ENCODE measurements at places on chromosomes 7 and 10.
A peak's percentile ranks its signal among the peaks of the same experiment; 100 is the strongest.

- no peak for DNase-seq
These were observed 2.5 kb upstream of the LAMB4 start for GRCh38 chr7:108132551-108133265.

- DNase-seq: no peak
These were observed 171.8 kb upstream of the RHEB start for GRCh38 chr7:151691449-151691848.

DNA sequence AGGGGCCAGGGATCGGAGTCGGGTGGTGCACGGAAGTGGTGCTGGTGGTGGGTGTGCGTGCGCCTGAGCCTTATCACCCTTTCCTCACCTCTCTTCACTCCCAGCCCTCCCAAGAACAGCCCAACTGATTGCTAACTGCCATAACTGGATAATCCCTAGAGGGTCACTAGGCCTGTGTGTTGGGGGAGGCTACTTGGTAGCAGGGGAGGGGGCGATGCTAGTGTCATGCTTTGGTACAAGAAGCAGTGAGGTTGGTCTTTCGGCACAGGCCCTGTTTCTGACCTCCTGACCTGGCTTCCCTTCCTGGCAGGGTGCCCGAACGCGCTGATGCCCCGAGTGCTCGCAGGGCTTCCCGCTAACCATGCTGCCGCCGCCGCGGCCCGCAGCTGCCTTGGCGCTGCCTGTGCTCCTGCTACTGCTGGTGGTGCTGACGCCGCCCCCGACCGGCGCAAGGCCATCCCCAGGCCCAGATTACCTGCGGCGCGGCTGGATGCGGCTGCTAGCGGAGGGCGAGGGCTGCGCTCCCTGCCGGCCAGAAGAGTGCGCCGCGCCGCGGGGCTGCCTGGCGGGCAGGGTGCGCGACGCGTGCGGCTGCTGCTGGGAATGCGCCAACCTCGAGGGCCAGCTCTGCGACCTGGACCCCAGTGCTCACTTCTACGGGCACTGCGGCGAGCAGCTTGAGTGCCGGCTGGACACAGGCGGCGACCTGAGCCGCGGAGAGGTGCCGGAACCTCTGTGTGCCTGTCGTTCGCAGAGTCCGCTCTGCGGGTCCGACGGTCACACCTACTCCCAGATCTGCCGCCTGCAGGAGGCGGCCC, 652 bp downstream of the KAZALD1 start:
- DNase-seq: no peak

GRCh38 chr7:22256541-22257096, 100.3 kb downstream of the RAPGEF5 start:
- DNase-seq: no peak

DNA sequence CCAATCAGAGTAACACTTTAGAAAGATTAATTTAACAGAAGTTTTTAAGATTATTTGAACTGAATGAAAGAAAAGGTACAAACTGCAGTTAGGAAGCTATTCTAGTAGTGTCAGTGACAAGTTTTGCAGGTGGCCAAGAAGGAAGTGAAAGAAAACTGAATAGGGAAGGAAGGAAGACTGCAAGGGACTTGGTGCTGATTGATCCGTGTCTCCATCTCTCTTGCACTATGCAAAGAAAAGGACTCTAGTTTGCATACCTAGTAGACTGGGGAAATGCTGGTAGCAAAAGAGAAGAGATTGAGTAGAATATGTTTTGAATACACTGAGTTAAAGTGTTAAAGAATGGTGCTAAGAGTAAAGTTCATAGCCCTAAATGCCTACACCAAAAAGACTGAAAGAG, 33.0 kb downstream of the OR6V1 start:
- DNase-seq: no peak

DNA sequence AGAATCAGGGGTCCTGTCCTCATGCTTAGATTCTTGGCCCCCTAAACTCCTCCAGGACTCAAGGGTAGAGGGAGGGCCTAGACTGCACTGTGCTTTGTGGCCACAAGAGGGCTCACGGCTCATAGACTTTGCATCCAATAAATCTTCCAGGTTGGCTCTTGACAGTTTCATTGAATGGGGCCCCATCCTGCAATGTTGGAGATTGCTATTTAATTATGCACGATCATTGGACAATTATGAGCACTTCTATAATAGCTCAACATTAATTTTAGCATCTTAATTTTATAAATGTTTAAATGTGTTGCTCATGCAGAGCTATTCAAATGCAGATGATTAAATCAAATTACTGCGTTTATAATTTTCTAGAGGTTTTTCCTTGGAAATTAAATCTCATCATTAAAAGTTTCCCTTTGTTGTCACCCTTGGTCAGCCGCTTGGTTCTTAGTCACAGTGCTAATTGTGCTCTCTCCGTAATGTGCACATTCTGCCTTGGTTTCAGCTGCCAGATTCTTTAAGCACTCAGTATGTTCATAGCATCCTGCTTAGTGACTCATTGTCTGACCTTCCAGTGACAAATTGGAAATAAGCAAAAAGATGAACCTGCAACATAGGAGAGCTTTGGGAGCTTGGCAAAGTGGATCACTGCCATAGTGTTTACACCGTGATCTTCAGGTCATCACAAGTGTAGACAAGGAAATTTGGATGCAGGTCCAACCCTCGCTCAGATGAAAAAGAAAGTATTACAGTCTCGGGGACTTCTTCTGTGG, 33.4 kb upstream of the PLPP4 start:
- DNase-seq: peak; percentile 24

DNA sequence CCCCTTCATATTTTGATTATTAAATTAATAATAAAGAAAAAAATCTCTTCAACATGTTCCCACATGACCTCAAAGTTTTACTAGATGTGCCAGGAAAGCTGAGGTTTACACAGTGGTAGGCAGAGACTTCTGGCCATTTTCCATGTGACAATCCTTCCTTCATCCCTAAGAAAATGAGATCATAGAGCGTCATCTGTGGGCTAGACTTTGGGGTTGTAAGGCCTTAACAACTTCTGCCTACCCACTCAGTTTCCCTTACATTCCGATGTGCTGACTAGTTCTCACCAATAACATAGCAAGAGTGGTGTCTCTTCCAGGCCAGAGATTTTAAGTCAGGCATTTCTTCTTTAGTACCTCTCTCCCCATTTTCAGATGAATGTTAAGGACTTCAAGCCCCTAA, 171.1 kb upstream of the PHF14 start:
- DNase-seq: no peak

DNA sequence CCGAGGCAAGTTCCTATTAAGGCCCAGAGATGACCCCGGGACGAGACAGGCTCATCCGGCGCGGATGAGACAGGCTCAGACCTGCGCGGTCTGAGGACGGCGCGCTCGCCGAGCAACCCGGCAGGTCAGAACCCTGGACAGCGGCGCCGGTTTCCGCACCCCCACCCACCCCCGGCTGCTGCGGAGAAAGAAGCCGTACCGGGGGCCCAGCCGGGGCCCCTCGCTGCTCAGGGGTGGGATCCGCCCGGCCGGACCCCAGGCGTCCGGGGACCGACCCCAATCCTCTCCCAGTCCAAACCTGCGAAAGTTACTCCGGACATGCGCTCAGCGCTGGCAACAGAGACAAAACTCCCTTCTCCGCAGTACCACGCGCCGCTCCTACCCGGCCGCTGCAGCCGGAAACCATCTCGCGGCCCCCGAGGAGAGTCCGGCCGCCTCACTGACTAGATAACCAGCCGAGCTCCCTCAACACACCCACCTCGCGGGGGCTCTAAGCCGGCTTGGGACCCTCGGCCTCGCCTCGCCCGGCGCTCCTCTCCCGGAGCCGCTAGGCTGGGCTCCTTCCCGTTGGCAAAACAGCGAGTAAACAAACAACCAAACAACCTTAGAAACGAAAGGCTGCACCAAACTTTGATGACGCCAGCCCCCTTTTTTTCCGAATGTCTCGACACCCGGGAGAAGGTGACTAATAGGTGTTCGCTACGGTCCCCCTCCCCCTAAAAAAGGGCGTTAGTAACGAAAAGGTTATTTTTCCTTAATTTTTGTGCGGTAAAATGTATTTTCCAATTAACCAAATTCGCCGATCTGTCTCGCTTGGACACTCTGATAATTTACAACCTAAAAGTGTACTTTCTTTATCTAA, 2.3 kb upstream of the DRGX start:
- DNase-seq: no peak

- DNase-seq: no peak
These were observed 112.7 kb downstream of the REEP3 start for GRCh38 chr10:63633677-63634487.

- DNase-seq: no peak
These were observed 5.2 kb downstream of the CLIP2 start for GRCh38 chr7:74294191-74294998.

GRCh38 chr10:69506834-69507713, 55.8 kb downstream of the TSPAN15 start:
- DNase-seq: peak; percentile 39

- no peak for DNase-seq
These were observed 29.0 kb downstream of the TIMM23 start for GRCh38 chr10:46001187-46001756.

- DNase-seq: no peak
These were observed 37.9 kb downstream of the IL2RA start for GRCh38 chr10:6024334-6024682.

GRCh38 chr10:67603086-67603485, 92.9 kb downstream of the CTNNA3 start:
- no peak for DNase-seq

GRCh38 chr7:101957744-101958525, 140.5 kb downstream of the CUX1 start:
- DNase-seq: no peak

- DNase-seq: no peak
These were observed 17.5 kb downstream of the DPY19L1 start for GRCh38 chr7:35019801-35020200.

- DNase-seq: peak; percentile 34
These were observed 558 bp downstream of the VOPP1 start for GRCh38 chr7:55571511-55572377.

Measured in NCI-H226 (cell line).